ENCODE measurements at places on chromosomes 7 and 10.

DNA sequence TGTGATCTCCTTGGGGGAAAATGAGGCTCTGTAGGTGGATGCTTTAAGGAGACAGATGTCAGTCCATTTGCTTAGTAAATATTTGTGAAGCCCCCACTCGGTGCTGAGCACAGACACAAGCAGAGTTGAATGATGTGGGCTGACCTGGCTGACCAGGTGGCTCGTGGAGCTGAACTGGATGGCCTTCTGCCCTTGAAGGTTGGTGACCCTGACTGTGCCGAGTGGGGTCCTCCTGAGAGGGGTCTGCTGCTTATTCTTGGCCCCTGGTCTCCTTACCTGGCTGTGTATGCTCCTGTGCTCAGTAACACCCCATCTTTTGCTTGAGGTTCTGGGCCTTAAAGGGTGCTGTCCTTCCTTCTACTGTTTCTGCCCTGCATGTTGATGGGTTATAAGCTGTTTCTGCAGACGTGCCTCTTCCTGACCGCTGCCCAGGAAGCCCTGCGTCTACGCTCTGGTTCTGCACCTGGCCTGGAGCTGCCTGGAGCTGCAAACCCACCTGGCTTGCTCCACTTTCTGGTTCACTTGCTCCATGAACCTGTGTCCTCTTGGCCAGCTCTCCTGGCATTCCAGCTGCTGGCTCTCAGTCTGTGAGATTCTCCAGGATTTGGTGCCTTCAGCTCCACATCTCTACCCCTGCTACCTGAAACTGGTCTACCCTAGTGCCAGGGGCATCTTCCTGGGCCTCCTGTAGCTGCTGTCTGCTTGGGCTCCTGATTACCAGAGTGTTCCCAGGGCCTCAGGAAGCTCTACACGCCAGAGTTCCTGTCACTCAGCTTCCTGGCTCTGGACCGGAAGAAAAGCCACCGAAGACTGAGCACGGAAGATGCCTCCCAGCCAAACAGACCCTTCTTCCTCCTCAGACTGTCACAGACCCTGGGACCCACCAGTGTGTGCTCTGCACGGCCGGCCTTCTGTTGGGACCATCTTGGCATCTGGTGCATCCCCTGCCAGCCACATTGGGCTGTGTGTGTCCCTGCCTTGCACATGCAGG is 76.5 kb downstream of the ADCY1 start:
- no peak for DNase-seq

- DNase-seq = peak; percentile 69
Observed at GRCh38 chr7:151172273-151173141, 5.0 kb upstream of the GBX1 start.

DNA sequence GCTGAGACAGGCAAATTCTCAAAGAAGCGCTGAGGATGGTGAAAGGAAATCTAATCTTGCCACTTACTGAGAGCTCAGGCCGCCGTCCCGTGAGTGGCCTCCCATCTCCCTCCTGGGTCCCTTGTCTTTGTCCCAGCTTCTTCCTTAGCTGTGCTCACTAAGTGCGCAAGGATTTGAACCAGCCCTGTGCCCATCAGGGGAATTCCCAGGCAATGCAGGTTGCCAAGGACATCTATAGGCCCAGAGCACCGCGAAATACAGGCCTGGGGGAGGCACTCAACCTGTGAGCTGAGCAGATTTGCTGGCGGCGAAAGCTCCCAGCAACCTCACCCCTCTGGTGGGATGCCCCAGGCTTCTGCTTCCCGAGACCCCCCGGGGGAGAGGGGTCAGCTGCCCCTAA is 64.8 kb downstream of the OAT start:
- no peak for DNase-seq

DNA sequence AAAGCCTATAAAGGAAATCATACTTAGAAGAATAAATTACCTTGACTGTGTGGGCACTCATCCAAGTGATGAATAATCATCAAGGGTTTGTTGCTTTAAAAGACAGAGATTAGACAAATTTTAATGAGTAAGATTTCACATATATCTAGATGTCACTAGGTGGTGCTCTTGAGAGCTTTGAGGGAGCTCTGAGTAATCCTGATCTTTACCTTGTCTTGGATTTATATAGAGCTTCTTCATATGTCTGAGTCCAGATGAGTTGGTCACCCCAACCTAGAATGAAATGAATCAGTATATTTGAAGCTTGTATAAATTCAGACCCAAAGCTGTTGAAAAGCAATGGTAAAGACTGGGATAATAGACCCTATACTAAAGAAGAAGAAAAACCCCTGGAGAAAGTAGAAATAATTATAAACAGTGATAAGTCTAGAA is 3.7 kb downstream of the AGR2 start:
- peak; percentile 5 for DNase-seq

- DNase-seq = no peak
Observed at GRCh38 chr10:131676800-131677421, 223.9 kb upstream of the PPP2R2D start.

DNA sequence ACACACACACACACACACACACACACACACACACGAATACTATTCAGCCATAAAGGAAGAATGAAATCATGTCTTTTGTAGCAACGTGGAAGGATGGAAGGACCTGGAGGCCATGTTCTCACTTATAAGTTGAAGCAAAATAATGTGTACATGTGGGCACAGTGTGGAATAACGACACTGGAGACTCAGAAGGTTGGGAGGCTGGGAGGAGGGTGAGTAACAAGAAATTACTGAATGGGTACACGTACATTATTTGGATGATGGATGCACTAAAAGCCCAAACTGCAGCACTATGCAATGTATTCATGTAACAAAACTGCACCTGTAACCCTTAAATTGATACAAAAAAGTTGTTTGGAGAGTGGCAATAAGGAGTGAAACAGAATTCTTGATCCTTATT is 32.1 kb downstream of the KMT2C start:
- DNase-seq = no peak

- DNase-seq = no peak
Observed at GRCh38 chr7:4040109-4040928, 641.8 kb upstream of the FOXK1 start.

DNA sequence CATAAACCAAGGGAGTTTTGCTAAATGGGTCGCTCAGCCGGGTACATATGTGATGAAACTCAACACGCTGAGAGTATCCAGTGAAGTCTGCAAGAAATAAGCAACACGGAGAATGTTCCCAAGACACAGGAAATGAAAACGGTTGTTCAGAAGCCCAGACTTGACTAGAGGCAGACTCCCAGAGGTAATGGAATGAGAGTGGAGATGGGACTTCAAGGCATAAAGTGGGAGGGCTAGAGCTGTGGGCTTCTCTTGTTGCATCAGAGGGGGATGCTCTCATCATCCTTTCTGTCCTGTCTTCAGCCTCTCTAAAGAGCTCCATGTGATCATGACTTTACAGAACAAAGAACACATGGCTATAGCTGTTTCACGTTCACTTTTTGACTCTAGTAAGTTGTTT is 88.3 kb downstream of the BAMBI start:
- DNase-seq = no peak

Data from HL-60 (cell line).